ENCODE measurements at places on chromosomes 5 and 9.

DNA sequence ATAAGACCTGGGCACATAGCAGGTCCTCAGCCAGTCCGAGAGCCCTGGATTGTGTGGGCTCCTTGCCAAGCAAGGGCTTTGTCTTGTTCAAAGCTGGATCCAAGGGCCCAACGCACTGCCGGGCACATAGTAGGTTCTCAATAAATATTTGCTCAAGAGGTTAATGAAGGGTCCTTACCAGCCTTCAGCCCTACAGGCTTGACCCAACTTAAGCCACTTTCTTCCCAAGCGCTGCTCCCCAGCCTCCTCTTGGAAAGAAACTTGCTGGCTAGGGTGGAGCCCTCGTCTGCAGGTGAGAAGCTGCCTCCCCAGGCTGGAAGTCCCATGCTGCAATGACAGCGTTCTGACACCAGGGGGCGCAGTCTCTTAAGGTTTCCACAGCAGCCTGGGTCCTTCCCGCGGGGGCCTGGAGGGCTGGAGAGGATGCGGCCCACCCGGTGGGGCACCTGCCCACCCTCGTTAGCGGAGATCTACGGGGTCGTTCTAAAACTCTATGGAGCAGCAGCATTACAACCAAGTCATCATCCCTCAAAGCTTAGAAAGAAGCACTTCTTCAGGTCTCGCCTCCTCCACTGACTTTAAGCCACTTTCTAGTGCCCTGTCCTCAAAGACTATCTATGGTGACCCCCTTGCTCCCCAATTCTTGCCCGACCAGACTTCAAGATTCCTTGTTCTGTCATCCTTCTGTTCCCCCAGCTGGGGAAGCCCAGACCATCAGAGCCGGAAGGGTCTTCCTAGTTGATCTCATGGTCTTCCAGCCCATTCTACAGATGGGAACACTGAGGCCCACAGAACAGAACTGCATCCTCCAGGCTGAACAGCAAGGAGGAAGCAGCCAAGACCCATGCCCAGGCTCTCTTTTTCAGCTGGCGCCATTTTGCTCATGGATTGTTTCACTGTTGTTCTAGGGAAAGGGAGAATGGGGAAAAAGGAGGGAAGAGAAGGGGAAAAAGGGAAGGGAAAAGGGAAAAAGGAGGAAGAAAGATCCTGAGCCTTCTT lies 115.4 kb downstream of the LHX2 start:
- DNase-seq, result peak; percentile 79

- DNase-seq, result no peak
These were observed 71.9 kb downstream of the RALGPS1 start for GRCh38 chr9:126986506-126986951.

- no peak for DNase-seq
These were observed 613.6 kb upstream of the SEMA6A start for GRCh38 chr5:117188211-117188610.

GRCh38 chr5:146440870-146441495 lies 6.2 kb upstream of the TCERG1 start:
- no peak for DNase-seq

GRCh38 chr5:106698169-106698568 lies 972.6 kb downstream of the EFNA5 start:
- no peak for DNase-seq

DNA sequence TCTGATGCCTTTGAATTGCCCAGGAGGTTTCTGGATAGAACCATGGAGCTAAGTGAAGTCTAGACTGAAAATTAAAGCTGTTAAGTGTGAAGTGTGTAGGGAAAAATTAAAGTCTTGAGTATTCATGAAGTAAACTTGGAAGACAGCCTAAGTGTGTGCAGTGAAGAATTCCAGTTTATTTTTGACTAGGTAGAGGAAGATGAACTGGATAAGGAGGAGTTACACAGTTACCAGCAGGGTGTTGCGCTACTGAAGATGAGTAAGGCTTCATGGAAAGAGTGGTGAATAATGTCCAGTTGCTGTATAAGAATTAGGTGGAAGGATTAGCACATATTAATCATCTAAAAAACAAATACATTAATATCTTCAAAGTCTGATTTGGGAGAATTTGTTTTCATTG lies 5.7 kb upstream of the CHD1 start:
- DNase-seq, result no peak

GRCh38 chr5:180399401-180400215 lies 46.5 kb upstream of the GFPT2 start:
- no peak for DNase-seq

- DNase-seq, result no peak
These were observed at the start of gene PCDHGA6 for GRCh38 chr5:141373673-141374317. Gene PCDHGA6, plus strand, starts transcription at chr5:141373891. Its CDS starts 193 bp downstream, at chr5:141374084.

GRCh38 chr5:148393390-148393741 lies 9.6 kb downstream of the FBXO38 start:
- DNase-seq, result no peak

Measured in stimulated activated CD4-positive, alpha-beta T cell treated with anti-CD3 and anti-CD28 coated beads, Interleukin-4, amount 100 ng/mL, for 1 hour (primary cell).